Left cardiac atrium (tissue), 4 donors: ENCODE measurements at places on chromosomes 1 and 21.

GRCh38 chr1:53738205-53739108, 507 bp downstream of the GLIS1 start:
- DNase-seq: no peak

DNA sequence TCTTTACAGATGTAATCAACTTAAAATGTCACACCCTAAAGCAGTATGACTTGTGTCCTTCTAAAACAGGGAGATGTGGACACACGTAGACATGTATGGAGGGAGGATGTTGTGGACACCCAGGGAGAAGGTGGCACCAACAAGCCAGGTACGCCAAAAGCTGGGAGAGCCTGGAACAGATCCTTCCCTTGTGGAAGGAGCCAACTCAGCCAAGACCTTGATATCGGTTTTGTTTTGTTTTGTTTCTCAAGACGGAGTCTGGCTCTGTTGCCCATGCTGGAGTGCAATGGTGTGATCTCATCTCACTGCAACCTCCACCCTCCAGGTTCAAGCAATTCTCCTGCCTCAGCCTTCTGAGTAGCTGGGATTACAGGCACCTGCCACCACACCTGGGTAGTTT, 45.6 kb downstream of the CHAF1B start:
- no peak for DNase-seq

GRCh38 chr21:43910460-43910859, 45.4 kb downstream of the AGPAT3 start:
- DNase-seq: no peak

GRCh38 chr1:151920149-151920548, 10.8 kb upstream of the THEM4 start:
- no peak for DNase-seq
